ENCODE measurements at places on chromosomes 2 and 18.

GRCh38 chr18:48902856-48903601 lies 47.7 kb downstream of the SMAD7 start:
- DNase-seq: no peak

GRCh38 chr2:151437630-151438029 lies 27.9 kb downstream of the RIF1 start:
- no peak for DNase-seq

GRCh38 chr18:33014060-33014796 lies 241.4 kb upstream of the KLHL14 start:
- no peak for DNase-seq

DNA sequence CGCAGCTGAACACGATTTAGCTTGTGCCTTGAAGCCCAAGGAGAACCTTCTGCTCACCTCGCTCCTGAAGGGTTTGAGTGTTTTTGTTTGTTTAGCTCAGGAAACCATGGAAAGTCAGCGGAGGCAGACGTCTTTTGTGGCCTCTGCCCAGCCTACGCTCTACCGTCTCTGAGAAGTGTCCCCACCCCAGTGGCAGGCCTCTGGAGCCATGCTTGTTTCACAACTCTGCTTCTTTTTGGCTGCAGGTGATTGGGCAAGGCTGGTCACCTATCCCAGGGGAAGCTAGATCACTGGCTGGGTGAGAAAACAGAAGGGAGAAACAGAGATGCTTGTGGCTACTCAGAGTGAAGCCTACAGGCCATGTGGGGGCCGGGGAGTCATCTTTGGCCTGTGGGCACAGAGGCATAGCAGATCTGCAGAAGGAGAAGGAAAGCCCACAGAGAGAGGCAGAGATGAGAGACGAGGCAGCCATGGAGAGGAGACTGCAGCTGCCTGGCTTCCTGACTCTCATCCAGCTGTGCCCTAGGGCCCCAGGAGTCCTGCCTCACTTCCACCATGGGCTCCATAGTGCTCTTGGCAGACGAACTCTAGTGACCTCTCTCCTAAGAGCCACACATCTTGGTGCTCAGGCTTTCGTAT lies 50.1 kb downstream of the CIB4 start:
- no peak for DNase-seq

All from T-helper 22 cell (primary cell).